ENCODE measurements at places on chromosomes 4 and X. TPM values are rescaled to one million over a fixed set of nuclear protein-coding genes. Genes with fewer than 3 reads are reported as not detected.

Gene MAGEA2B
- total RNA-seq = not detected

Gene MAD2L1
- not detected for total RNA-seq

Gene HS6ST2
- total RNA-seq = 0.30 TPM

Gene CD40LG
- not detected for total RNA-seq

Gene ZNF630
- total RNA-seq = 4.1 TPM

Gene CNGA1
- 0.69 TPM for total RNA-seq

Gene CCDC110
- 0.79 TPM for total RNA-seq

Gene ESX1
- not detected for total RNA-seq

Gene ANK2
- 7.2 TPM for total RNA-seq

Gene IRS4
- 0.11 TPM for total RNA-seq

Gene PRKG2
- 8.1 TPM for total RNA-seq

Gene RADX
- total RNA-seq = 1.9 TPM

Gene TMEM154
- total RNA-seq = 6.3 TPM

Gene C4orf36
- 2.3 TPM for total RNA-seq

Gene NXF2
- total RNA-seq = not detected

Gene ACSL1
- 238 TPM for total RNA-seq

Gene TMSB15B
- total RNA-seq = 2.3 TPM

Gene SPANXC
- not detected for total RNA-seq

Gene MAGEA12
- 0.37 TPM for total RNA-seq

Gene TMEM131L
- total RNA-seq = 28.8 TPM

Gene SYTL5
- total RNA-seq = 0.30 TPM

Gene GPR82
- total RNA-seq = 0.30 TPM

Gene GABRG1
- total RNA-seq = not detected

Gene GRID2
- not detected for total RNA-seq

Gene HTRA3
- total RNA-seq = 51.1 TPM

Gene PALLD
- total RNA-seq = 140 TPM

Gene CISD2
- total RNA-seq = 1.3 TPM

Gene MUC7
- total RNA-seq = not detected

Gene ARHGEF9
- 11.7 TPM for total RNA-seq

Gene UGT2B15
- total RNA-seq = not detected

Gene NOX1
- not detected for total RNA-seq

Gene CT47B1
- total RNA-seq = not detected

Gene WAS
- 46.0 TPM for total RNA-seq

Gene ERAS
- total RNA-seq = not detected

Gene APELA
- total RNA-seq = not detected

Gene TMPRSS11D
- not detected for total RNA-seq

Gene STAP1
- total RNA-seq = not detected

Gene GPR119
- not detected for total RNA-seq

Gene ZCCHC12
- 0.46 TPM for total RNA-seq

Gene ADH1A
- total RNA-seq = 3.4 TPM

Gene TMSB15A
- total RNA-seq = not detected

Gene FAM9B
- not detected for total RNA-seq

Gene RXFP1
- total RNA-seq = 3.0 TPM

Gene EGF
- 10.1 TPM for total RNA-seq

Gene GPRASP2
- 9.1 TPM for total RNA-seq

Gene PHOX2B
- total RNA-seq = not detected

Gene CD38
- 8.5 TPM for total RNA-seq

Gene ARAP2
- 235 TPM for total RNA-seq

Gene MAGEB1
- not detected for total RNA-seq

Gene PCYT1B
- 0.54 TPM for total RNA-seq

Gene EFHC2
- total RNA-seq = 3.1 TPM

Gene P2RY8
- total RNA-seq = 1.7 TPM

Gene S100P
- not detected for total RNA-seq
